ENCODE measurements at places on chromosomes 5 and 9.

DNA sequence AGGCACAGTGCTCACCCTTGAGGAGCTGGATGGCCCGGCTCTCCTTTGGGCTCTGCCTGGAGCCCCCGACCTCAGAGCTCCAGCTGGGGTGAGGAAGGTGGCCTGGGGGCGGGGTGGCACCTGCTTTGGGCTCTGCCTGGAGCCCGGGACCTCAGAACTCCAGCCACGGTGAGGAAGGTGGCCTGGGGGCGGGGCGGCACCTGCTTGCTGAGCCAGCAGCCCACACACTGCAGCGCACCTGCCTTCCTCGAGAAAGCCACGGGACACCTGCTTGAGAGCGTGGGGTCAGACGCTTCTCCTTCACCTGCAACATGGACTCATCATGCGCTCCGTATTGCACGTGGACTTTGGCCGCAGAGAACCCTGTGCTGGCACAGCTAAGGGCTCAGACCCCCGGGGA is 51.8 kb downstream of the IRX2 start:
- DNase-seq: no peak

DNA sequence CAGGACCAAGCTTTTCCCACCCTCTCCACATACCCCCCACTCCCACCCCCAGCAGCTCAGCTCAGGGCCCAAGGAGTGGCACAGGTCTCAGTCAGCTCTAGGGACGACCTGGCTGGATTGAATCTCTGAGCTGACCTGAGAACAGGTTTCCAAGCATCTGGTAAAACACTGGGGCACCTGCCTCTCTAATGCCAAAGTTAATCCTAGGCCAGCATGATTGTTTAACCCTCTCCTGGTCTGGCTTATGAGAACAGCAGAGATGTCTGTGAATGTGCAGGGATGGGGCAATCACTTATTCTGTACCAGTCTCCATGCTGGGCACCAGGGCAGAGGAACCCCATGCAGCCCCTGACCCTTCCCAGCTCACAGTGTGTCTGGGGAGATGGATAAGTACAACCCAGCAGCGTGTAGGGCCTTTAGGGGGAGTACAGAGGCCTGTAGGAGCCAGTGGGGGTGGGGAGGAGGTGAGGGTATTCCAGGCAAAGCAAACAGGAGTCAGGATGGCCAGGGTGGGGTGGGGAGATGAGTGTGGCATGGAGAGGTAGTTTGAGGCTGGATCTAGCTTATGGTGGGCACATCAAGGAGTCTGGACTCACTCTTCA is 678 bp upstream of the KIF12 start:
- DNase-seq: no peak

- no peak for DNase-seq
Observed at GRCh38 chr9:14957109-14957508, 46.9 kb upstream of the FREM1 start.

DNA sequence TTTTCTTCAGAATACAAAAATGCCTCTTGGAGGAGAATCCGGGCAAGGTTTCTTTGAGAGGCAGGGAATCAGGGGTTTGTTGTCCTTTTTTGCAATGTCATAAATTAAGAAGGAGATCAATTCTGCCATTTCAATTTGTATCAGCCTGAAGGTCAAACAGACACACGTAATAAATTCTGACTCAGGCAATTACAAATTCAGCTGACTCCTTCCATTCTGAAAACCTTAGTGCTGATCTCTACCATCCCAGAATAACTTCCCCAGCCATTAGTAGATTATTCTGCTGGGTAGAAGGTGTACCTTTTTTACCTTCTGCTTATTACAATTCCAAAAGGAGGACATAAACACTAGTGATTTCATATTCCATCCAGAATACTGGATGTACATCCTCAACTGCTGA is 516.6 kb downstream of the AGTPBP1 start:
- no peak for DNase-seq

- no peak for DNase-seq
Observed at GRCh38 chr5:1555011-1555807, 31.4 kb upstream of the LPCAT1 start.

- no peak for DNase-seq
Observed at GRCh38 chr5:14552017-14552416, 29.6 kb upstream of the OTULINL start.

GRCh38 chr5:69013481-69013880 is 80.3 kb upstream of the SLC30A5 start:
- no peak for DNase-seq

- no peak for DNase-seq
Observed at GRCh38 chr5:173395933-173396308, 67.7 kb upstream of the STC2 start.

GRCh38 chr5:146006470-146007190 is 70.3 kb downstream of the SH3RF2 start:
- DNase-seq: no peak
